ENCODE measurements at places on chromosomes 5 and 9.

- peak; percentile 28 for DNase-seq
These were observed 143.9 kb downstream of the DMRTA1 start for GRCh38 chr9:22590336-22591033.

DNA sequence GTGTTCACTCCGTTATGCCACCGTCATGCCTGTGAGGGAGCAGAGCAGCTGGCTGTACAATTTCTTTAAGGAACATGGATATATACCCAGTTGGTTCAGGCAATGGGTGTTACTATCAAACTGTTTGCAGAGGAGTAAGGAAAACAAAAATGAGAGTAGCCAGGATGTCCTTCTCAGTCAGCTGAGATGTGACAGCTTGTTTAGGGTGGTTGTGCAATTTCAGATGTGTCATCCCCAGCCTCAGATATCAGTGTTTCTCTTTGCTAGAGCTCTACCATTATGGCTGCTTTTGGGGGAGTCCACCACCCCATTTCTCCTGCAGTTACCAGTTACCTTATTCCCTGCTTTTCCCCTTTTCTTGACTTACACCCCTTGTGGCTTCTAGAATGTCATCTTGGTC, 135.2 kb upstream of the SLC24A2 start:
- DNase-seq: no peak

GRCh38 chr5:162512935-162513565, 445.5 kb downstream of the GABRG2 start:
- DNase-seq: peak; percentile 17

DNA sequence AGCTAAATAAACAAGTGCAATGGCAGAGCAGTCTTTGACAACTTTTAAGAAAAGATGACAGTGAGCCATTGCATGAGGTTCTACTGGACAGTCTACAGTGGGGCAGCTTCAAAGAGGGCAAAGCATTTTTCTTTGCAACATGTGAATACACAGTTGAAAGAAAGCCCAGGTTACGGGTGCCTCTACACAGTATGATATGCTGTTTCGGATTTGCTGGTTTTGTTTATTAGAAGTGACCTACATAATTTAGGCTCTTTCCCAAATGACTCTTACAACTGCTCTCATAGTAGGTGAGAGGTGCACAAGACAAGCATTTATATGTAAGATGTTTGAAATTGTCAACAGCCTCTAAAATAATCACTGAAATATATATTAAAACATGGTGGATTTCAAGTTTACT, 62.4 kb downstream of the MEF2C start:
- DNase-seq: no peak

DNA sequence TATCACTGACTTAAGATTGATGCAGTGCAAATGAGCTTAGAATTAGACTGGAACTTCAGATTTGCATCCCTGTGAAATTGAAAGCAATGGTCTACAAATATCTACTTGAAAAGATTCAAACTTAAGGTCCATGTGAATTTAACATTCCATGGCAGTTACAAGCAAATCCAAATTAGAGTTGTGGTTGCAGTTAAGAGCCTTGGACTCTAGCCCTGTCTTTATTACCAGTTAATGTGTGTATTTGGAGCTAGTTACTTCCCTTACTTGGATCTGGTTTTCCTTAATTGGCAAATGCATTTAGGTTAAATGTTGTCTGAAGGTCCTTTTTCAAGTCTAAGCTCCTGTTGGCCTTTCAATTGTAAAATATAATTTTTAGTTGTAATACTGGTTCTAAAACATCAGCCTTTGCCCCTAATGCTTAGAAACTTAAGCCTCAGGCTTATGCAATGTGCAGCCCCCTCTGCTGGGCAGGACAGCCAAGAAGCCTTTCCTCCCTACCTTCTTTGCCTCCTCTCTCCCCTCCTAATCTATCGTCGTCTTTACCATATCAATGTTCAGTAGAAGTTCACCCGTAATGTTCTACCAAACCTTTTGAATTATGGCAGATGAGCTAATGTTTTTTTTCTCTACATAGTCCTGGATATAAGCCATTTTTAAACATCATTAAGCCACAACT, 59.5 kb downstream of the ERMP1 start:
- DNase-seq: peak; percentile 10

DNA sequence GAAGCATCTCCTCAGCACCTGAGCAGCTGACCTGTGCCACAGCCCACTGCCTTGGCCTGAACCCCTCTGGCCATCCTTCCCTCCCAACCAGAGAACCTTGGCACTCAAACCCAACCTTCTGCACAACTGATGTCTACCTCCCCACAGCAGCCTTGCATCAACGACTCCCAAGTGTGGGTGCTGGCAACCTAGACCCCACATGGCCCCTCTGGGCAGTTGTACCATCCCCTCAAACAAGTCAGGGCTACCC, 10.3 kb downstream of the SEPTIN8 start:
- no peak for DNase-seq

DNA sequence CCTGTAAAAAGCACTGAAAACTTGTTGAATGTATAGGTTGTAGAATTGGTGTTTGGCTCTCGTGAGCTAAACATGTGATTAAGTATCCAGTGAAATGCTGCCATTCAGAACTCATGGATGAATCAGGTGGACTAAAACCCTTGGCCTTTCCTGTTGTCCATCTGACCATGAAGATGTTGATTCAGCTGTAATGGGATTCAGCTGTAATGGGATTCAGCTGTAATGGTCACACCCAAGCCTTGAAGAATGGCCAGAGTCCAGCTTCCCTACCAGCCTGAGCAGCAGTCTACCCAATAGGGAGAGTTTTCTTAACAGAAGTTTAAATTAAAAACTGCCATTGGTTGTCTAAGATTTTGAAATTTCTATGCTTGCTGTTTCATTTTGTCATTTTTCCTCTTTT, 18.1 kb downstream of the MAMDC2 start:
- DNase-seq: no peak

- no peak for DNase-seq
These were observed 41.5 kb downstream of the NIPSNAP3B start for GRCh38 chr9:104805441-104805840.

GRCh38 chr9:91207729-91208418, 153.8 kb downstream of the AUH start:
- DNase-seq: peak; percentile 61

GRCh38 chr9:124347206-124347967, 67.9 kb downstream of the PSMB7 start:
- no peak for DNase-seq

DNA sequence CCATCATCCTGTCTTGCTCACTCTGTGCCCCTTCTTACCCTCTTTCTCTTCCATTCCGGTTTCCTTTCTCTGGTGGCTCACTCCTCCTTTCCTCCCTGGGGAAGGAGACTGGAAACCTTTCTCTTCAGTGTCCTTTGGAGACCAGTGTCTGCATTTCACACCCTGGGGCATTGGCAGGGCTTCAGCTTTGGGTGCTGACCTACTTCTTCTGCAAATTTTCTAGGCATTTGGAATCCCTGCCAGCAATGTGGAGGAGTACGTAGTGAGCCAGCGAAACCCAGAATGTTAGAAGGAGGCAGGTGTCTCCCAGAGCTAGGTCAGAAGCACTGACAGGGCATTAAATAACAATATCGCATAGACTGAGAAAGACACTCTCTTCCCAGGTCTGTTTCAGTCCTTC, 122.2 kb downstream of the SLC28A3 start:
- no peak for DNase-seq

DNA sequence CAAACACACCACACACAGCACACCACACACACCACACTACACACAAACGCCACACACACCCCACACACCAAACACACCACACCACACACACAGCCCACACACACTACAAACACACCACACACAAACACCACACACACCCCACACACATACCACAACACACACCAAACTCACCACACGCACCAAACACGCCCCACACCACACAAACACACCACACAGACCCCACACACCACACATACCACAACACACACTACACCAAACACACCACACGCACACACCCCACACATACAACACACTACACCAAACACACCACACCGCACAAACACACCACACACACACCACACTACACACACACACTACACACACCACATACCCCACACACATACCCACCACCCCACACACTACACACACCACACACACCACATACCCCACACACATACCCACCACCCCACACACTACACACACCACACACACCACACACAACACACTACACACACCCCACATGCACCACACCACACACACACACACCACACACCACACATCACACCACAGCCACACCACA, 151.2 kb downstream of the ERCC6L2 start:
- DNase-seq: no peak

DNA sequence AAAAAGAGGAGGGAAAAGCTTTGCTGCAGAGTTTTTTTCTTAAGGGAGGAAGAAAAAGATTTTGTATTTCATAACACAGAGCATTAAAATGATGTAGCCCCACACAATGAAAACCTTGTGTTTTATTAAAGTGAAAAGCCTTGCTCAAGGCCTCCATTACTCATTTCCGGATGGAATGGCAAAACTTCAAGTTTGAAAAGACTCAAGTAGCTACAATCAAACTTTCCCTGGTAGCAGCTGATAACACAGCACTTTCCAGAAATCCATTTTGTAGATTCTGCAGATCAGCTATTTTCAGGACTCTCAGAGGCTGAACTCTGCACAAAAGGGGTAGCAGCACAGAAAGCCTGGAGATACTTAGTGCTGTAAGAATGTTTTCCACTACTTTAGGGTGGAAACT, 374.8 kb downstream of the NFIB start:
- peak; percentile 87 for DNase-seq

- peak; percentile 97 for DNase-seq
These were observed 399 bp upstream of the FBN2 start for GRCh38 chr5:128538250-128539037.

DNA sequence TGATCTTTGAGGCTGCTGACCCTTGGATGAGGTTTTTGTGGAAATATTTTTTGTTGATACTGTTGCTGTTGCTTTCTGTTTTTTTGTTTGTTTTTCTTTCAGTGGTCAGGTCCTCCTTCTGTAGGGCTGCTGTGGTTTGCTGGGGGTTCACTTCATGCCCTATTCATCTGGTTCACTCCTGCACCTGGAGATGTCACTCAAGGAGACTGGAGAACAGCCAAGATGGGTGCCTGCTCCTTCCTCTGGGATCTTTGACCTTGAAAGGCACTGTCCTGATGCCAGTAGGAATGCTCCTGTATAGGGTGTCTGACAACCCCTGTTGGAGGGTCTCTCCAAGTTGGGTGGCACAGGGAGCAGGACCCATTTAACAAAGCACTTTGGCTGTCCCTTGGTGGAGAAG, 67.0 kb upstream of the ACTBL2 start:
- DNase-seq: no peak

DNA sequence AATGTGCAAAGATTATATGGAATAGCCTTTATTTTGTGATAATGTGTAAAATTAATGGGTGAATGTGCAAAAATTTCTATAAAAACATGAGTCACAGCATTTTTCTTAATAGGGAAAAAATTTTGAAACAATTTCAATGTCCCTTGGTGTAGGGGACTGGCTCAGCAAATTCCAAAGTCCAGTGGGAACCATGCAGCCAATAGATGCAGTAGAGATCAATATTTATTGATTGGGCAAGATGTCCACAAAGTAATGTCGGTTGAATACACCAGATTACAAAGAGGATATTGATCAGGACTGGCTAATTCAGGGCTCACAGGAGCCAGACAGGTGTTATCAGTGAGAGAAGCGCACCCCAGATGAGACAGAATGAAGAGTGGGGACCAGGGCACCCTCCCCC, 62.5 kb downstream of the AMBP start:
- no peak for DNase-seq

DNA sequence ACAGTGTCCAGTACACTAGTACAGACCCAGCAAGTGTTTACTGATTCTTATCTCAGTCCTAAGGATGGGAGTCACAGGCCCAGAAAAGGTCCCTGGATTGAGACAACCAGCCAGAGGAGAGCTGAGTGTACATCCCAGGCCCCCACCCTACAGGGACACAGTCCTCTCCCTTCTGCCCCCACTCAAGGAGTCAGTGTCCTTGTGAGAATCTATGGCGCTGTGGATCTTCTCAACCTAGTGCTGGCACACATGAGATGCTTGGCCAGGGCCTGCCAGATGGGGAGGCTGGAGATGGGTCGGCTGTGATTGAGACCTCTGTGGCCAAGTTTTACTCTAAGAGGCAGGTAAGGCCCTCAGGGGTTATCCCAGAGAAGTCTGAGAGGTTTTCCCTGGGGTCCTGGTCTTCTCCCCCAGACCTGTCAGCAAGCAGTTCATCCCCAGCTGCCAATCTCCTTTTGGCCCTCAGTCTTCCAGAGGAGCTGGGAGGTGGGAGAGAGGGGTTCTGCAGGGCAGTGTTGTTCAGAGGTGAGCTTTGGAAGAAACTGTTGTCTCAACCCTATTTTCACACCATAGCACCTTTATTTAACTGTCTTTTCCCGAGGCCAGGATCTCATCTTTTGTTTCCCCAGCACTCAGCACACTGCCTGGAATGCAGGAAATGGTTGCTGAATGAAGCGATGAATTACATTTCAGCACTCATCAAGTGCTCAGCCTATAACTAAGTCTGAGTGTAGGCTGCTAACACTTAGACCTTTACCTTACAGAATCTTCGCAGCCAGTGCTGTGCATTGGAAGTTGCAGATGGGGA, 3.2 kb upstream of the NSD1 start:
- peak; percentile 48 for DNase-seq

DNA sequence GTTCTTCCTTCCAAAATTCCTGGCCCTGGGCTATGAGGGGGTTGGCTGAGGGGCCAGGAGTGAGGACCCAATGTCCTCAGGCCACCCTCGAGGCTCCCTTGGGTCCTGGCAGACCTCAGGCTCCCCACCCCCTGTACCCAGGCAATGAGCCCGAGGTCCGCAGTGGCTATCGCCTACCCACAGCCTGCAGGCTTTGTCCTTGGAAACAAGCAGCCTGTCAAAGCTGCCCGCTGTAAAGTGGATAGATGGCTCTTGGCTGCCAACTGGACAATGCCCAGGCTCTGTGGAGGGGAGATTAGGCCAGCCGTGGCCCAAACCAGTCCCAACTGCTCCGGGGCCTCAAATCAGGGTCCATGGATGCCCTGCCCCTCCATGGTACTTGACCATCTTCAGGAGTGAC, 2.2 kb upstream of the ADGRD2 start:
- DNase-seq: no peak

- DNase-seq: peak; percentile 21
These were observed 201.4 kb downstream of the ADAMTSL1 start for GRCh38 chr9:18675332-18675731.

DNA sequence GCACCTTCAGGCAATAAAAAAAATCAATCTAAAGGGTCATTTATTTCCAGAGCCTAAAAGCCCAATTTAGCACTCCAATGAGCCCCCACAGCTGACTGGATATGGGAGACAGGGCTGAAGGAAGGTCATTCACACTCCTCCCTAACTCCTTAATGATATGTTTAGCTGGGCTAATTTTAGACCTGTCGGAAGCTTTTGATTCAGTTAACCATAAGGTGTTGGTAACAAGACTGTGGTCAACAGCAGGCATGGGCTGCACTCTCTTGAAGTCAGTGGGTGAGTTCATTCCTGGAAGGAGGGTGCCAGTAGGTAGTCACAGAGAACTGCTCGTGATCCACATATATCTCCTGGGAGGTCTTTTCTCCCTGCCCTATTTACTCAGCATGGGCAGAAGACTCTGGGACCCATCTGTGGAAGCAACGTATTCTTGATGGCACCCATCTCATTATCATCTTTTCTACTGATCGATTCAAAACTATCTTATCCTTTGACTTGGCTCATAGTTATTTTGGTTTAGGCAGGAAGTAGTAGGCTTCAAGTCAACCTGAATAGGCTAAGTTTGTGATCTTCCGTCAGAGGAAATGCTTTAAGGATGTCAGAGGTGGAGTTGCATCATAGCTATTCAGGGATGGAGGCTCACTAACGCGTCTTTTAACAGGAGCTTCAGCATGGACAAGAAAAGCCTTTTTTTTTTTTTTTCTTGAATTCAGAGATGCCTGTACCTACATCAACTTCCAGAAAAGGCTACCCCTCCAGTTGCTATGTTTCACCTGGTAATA, 367.7 kb upstream of the SLC30A5 start:
- DNase-seq: no peak

GRCh38 chr9:2791246-2791645, 52.6 kb downstream of the PUM3 start:
- DNase-seq: no peak

All from fibroblast of skin of abdomen (primary cell).